ENCODE measurements at places on chromosomes 11 and 22. TPM values are rescaled to one million over a fixed set of nuclear protein-coding genes. Genes with fewer than 3 reads are reported as not detected.

DNA sequence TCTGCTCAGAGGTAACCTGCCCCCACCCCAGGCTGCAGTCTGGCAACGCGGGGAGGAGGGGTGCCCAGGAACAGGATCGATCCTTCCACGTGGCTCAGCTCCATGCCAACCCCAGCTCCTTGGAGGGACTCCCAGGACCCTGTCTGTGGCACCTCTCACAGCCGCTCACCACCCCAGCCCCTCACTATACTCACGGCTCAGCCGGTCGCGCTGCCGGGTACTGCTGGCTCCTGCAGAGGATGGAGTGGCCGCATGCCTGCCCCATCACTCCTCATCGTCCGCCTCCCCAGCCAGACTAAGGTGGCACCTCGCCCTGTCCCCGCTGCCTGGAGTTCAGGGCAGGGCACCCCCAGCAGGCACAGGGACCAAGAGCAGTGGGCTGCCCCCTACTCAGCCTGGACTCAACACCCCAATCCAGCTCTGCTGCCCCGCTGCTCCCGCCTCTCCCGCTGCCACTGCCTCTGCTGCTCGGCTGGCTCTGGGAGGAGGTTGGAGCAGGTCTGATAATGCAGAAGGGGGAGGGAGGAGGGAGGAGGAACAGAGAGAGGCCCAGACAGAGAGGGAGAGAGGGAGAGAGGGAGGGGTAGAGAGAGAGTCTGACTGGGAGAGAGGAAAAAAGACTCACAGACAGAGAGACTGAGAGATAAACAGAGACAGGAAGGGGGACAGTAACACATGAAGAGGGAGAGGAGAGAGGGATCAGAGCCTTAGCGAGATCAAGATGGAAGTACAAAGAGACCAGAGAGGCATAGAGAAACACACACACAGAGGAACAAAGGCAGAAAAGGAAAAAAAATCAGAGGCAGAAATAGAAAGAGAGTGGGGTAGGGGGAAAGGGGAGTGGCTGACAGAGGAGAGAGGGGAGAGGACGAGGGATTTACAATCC is at the start of gene PDE2A:
TSS of gene PDE2A (minus strand) at position 480 of the 886 bp plus-strand sequence. CDS start at position 265, 215 bp downstream.
- DNase-seq: no peak

Gene PDXP
- 42.2 TPM for polyA plus RNA-seq

DNA sequence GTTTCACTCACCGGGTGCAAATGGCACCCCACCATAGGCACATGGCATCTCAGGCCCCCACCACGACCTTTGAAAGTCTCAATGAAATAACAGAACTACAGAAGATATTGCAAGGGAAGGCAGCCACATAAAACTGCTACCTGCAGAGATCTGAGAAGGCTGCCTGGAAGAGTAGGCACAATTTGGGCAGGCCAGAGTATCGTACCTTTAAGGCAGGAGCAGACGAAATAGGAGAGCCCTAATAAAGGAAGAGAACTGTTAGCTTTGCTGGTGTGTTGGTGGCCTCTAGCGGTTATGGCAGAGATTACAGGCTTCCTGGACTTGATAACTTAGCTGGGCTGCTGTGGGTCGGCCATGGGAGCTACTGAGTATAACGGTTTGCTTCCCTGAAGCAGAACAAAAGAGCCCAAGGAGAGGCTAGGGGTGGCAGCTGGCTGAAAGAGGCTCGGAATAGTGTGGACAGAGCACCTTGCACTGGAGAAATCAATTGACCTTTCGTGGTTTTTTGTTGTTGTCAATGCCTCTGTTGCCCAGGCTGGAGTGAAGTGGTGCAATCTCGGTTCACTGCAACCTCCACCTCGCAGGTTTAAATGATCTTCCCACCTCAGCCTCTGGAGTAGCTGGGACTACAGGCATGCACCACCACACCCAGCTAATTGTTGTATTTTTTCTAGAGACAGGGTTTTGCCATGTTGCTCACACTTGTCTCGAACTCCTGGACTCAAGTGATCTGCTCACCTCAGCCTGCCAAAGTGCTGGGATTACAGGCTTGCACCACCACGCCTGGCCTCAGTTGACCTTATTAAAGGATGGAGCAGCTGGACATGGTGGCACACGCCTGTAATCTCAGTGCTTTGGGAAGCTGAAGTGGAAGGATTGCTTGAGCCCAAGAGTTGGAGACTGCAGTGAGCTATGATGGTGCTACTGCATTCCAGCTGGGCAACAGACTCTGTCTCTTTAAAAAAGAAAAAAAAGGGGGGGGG is 4.8 kb downstream of the SDF2L1 start:
- DNase-seq: peak; percentile 78

- no peak for DNase-seq
Observed at GRCh38 chr22:40387746-40388145, 17.4 kb downstream of the SGSM3 start.

DNA sequence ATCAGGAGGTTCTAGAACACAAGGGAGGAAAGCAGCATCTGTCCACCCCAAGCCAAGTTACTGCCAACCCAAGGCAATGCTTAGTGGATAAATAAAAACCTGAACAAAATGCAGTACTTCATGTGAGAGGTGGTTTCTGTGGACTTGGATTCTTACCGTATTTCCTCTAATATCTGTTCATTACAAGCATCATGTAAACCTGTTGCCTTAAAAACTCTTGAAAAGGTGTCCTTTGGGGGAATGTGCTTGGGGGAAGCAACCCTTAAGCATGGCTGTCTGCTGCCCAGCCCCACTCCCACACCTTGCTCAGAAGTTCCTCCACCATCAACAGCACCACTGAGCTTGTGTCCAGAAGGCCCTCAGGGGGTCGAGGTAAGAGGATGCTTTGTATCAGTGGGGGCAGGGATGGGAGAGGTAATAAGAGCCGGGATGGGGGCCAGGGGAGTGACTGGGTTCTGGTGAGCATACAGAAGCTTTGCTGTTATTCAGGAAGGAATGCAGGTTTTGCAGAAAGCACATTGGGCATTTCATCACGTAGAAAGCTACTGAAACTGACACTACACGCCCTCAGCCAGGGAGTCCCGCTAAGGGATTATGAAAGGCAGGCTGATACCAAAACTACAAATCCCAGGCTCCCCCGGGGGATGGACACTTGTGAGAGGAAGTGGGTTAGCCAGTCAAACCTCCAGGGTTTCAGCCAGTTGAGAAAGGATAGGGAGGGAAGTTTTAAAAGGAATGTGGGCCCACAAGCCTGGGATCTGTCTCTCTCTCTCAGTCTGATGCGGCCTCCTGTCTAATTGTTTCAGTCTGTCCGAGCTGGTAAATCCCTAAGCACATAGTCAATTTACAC is 52.0 kb downstream of the KCNJ1 start:
- DNase-seq: no peak

Gene MSANTD2
- 1.7 TPM for polyA plus RNA-seq

GRCh38 chr11:73034331-73034730 is 107.8 kb downstream of the FCHSD2 start:
- no peak for DNase-seq

Gene TUBA8
- polyA plus RNA-seq: 2.9 TPM

DNA sequence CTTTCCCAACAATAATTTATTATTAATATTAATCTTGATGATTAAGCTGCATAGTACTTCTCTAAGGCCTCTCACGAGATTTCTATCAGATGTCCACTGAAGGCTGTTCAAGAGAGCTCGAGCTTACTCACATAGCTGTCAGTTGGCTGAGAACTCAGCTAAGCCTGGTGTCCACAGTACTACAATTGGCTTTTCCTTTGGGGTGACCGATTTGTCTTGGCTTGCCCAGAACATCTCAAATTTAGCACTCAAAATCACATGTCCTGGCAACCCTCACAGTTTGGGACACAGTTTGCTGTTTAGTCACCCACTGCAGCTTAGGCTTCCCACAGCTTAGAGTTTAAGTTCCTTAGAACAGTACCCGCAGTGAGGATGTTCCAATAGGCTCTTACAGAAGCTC is 96.5 kb downstream of the LUZP2 start:
- DNase-seq: no peak

GRCh38 chr22:39997939-39998726 is 3.4 kb downstream of the FAM83F start:
- DNase-seq: no peak

- no peak for DNase-seq
Observed at GRCh38 chr11:108167624-108168023, 46.3 kb downstream of the ACAT1 start.

DNA sequence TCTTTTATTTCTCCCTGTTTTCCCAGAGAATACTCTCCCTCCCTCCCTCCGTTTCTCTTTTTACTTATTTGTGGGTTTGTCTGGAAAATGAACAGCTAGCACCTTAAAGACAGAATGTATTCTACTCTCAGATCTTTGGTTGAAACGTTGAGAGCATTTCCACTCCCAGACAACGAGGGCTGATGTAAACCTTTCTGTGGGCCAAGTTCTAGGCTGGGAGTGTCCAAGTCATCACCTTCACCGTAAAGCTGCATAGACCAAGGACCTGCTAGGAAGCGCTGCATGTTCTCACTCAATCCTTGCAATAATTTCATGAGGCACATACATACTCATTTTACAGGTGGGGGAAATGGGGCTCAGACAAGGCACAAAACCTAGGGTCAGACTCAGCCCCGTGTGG is 32.4 kb downstream of the MYH9 start:
- no peak for DNase-seq

Gene CD3G
- 0.28 TPM for polyA plus RNA-seq

DNA sequence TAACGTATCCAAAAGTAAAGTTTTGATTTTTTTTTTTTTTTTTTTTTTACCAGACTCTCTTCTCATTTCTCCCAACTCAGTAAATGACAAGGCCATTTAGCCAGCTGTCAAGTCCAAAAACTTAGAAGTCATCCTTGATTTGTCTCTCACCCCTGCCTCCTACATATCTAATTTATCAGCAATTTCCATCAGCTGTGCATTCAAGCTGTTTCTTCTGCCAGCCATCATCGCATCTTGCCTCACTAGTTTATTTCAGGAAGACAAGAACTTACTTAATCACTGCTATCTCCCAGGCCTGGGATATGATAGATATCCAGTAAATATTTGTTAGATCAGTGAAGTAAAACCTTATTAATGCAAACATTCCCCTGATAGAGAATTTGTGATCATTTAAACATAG is 47.6 kb downstream of the SCGB1A1 start:
- DNase-seq: no peak

Gene C11orf16
- polyA plus RNA-seq: not detected

Gene CLTCL1
- polyA plus RNA-seq: 2.0 TPM

GRCh38 chr11:85752890-85753581 is 57.9 kb downstream of the SYTL2 start:
- DNase-seq: no peak

DNA sequence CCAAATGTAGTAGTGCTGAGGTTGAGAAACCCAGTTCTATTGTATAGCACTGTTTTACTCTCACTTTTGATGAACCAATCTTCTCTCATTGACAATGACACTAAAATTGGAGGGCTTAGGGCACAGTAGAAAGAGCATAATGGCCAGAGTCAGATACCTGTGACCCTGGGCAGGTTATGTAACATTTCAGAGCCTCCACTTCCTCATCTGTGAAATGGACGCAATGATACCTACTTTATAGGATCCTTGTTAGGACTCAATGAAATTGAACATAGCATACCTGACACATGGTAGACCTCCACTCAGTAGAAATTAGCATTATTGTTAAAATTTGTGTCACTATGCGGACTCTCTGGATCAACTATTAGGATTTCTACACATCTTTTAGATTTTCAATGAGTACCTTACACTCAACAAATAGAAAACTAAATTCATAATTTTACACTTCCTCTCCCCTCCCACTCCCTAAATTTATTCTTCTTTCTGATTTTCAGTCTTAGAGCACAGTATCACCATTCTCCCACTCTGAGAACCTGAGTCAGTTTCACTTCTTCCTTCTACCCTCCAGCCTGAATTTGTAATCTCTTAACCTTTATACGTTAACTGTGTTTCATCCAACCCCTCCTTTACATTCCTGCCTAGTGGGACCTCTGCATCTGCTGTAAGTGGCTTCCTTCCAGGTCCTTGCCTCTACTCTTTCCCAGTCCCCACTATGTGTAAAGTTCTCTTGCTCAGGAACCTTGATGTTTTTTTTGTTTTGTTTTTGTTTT is 78.3 kb downstream of the MICAL2 start:
- no peak for DNase-seq

DNA sequence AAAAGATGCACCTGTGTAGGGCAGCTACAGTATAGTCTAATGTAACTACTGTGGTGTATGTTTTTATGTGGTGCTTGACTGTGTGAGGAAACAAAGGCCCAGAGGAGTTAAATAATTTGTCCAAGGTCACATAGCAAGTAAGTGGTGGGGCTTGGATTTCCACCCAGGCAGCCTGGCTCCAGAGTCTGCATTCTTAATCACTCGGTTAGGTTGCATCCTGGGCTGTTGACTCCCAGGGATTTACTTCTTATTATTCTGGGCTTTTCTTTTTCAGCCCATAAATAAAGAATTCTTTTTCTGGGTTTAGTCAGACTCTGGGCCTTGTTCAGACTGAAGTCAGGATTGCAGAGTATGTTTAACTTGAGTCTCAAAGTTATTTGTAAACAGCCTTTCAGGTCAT is 82.1 kb downstream of the ARHGAP42 start:
- no peak for DNase-seq

Gene SLC35C1
- 55.8 TPM for polyA plus RNA-seq

GRCh38 chr11:27471589-27472397 is 797 bp downstream of the LGR4 start:
- DNase-seq: peak; percentile 70

DNA sequence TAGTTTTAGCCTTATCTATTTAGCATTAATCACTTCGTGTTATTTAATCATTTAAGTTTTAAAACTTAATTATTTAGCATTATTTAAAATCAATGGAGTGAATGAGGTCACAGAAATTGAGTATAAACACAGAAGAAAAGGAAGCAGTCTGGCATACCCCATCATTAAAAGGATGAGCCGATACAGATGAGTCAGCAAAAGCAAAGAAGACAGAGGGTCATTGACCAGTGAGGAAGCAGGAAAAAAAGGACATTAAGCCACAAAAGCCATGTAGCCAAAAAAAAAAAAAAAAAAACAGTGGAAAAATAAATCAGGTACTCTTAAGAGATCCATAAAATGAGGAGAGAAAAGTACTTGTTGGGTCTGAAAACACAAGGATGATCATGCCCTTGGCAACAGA is 71.5 kb downstream of the TYR start:
- DNase-seq: no peak

GRCh38 chr11:96481204-96481603 is 91.4 kb downstream of the JRKL start:
- DNase-seq: no peak

DNA sequence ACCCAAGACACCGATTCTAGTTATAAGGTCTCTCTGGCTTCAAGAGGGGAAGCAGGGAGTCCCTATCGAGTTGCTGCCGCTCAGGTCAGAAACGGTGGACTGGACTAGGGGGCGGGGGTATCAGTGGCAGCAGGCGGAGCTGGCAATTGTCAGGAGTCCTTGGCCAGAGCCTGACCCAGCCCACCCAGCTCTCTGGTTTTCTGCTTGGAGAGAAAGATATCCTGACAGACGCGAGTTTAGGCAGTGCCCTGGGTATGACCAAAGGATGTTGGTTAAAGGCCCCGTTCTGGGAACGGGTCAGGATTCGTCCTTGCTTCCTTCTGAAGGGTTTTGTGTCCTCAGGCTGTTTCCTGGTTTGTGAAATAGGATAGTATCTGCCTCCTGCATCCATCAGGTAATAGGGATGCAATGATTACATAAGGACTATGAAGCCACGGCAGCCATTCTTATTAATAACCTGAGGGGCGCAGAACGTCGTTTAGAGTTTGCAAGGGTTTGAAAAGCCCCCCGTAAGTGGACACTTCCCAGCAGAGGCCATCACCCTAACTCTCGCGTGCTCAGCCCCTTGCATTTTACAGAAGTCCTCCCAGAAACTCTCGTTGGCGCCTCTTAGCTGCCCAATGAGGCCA is 700 bp upstream of the DEPDC5 start:
- peak; percentile 76 for DNase-seq

GRCh38 chr11:15754221-15754620 is 602.1 kb downstream of the SOX6 start:
- no peak for DNase-seq

Measured in liver (tissue), 10 donors.